Endodermal cell (in vitro differentiated cells): ENCODE measurements at places on chromosomes 1 and 21.

DNA sequence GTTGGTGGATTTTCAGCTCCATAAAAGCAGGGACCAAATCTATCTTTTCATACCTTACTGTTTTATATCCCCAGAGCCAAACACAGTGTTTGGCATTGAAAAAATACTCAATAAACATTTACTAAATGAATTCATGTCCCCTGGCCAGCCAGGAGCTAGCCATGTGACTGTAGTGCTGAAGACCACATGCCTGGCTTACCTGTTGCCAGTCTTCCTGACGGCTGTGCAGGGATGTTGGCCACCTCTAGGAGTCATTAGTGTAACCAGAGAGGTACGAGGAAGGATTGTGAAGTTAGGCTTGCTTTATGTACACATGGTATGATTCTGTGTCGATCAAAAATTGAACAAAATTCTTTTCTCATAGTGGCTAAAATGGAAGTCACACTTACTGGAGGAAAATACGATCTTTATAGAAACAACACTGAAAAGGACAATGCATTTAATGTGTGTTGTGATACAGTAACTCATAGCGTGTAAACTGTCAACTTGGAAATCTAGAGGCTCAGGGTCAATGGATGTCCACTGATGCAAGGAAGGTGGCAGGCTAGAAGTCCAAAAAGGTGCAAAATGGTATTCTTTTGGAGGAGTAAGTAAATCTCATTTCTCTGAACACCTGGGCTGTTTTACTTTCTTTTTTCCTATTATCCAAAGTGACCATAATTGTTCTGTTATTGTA is 60.9 kb downstream of the FGGY start:
- DNase-seq = peak; percentile 70

GRCh38 chr1:66342707-66343106 is 191.2 kb upstream of the SGIP1 start:
- no peak for DNase-seq

DNA sequence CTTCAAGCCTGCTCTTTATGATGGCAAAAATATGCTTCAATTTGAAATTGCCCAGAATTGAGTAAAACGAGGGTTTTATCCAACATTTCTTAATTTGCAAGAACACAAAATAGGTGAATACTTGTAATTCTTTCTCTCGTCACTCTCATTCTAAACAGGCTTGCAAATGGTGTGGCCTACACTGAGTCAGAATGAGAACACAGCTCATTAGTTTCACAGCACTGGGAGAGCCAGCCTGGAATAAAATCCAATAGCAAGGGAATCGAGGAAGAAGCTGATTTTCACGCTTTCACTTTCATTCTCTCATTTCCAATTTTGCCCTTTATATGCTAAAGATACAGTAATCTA is 537.5 kb downstream of the LTN1 start:
- DNase-seq = no peak

DNA sequence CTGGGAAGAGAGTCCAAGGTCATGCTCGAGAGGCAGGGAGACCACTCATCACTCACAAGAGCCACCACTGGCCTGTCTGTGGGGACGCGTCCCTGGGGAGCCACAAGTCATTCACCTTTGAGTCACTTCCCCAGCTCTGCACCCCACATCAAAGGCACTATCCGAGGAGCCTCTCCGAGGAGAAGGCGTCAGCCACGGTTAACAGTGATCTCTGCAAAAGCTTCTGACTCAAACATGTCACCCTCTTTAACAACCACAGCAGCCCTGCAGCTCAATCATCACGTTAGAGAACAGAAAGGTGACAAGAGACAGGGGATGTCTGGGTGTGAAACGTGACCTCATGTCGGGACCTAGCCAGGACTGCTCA is 9.0 kb downstream of the LRRC47 start:
- no peak for DNase-seq

DNA sequence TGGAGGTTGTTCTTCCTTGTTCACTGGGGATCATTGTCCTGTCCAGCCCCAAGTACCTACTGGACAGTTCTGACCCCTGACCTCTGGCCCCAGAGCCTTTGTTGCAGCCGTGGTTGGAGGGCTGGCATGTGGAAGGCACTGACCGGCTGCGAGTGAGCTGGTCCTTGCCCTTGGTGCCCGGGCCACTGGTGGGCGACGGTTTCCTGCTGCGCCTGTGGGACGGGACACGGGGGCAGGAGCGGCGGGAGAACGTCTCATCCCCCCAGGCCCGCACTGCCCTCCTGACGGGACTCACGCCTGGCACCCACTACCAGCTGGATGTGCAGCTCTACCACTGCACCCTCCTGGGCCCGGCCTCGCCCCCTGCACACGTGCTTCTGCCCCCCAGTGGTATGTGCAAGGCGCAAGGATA is 11.4 kb downstream of the TIE1 start:
- DNase-seq = no peak

DNA sequence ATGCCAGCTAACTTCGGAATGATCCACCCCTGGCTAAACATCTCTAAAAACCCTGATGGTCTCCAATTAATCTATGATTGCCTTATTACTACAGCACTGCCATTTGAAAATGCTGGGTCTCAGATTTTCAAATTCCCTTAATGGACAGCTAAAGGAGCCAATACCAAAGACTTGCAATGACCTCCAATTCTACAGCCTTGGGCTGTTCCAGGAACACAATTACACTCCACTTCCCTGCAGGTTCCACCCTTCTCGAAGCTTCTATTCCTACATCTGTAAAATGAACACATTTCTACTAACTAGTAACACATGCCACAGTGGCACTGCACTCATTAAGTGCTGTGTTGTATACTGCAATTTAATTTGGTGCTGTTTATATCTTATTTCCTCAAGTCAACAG is 85.7 kb upstream of the AK4 start:
- no peak for DNase-seq

DNA sequence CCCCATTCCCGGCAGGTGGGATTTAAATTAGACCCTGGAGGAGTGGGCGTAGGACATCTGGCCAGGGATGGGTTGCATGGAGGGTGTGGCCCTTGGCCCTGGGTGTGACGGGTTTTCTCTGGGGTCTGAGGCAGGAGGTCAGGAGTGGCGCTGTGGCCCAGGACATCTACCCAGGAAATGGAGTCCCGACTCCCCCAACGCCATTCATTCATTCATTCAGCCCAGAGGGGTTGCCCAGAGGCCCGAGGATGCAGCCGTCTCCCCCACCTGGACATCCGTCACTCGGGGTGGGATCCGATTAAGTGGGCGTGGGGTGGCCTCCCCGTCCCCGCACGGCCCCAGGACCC is 663 bp downstream of the ATP13A2 start:
- DNase-seq = peak; percentile 63

DNA sequence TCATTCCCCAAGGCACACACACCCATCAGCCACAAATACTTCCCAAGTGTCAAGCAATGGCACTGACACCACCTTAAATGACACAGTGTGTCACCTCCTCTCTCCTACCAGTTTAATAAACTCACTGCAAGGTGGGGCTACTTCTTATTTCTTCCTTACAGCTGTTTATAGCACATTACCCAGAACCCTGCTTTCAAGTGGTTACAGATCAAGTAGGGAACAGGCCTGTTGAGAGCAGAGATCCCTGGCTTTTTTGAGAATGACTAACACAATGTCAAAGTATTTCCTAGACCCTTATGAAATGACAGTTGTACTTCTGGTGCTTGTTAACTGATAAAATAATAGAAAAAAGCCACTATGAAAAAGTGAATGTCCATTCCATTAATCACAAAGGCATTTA is 19.8 kb downstream of the ZBTB17 start:
- no peak for DNase-seq

DNA sequence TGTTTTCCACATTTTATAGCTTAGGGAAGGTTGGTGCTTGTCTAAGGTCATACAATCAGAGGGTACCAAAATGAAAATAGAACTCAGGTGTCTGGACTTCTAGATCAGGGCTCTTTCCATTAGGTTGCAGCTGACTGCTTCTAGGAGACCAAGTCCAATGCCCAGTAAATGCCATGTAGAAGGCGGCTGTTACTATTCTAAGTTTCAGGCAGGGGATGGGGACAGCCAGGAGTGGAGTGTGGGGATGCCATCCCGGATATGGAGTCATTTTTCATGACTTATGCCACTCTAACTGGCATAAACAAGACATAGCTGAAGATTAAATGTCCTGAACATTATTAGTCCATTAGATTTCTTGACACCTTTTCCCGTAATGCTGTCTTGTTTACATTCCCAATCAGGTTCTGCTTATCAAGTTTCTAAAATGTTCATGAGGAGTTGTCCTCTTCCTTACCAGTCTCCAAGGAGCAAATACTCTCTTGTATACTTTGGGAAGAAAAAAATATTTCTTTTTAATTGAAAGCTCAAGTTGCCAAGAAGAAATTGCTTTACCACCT is 31.5 kb downstream of the XCL1 start:
- no peak for DNase-seq

GRCh38 chr1:30728832-30729638 is 5.7 kb upstream of the MATN1 start:
- no peak for DNase-seq

DNA sequence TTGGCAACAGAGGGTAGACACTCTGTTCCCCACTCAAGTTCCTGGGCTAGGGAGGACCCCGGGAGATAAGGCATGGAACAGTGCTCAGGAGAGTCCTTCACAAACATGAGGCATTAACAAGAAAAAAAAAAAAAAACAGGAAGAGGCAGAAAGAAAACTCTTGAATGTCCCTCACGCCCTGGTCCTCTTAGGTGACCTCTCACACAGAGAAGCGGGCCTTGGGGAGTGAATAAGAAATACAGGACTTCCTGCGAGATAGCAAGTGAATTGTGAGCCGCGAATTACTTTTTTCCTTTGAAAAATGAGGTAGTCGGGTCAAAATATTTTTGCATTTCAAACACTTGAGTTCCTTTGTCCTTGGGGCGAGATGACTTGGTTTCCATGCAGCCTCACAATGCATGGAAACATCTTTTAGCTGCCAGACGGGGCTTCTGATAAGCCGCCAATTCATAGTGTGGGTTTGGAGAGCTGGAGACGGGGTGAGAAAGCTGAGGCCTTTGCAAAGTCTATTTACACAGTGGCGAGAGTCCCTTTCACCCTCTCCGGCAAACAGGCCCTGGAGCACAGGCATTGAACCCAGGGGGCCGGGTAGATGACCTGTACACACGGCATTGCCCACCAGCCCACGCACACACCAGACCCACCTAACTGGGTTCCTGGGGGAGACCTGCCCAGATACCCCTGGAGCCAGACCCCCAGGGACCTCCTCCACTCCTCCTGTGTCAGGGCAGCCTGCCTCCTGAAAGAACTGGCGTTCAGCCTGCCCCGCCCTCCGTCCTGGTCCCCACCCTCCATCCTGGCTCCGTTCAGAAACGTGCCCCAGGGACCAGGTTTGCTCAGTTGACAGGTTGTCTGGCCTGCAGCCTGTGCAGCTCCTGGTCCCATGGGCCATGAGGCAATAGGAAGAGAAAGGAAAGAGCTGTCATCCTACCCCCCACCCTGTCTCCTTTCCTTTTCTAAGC is 192.3 kb downstream of the PRDM16 start:
- DNase-seq = no peak

- no peak for DNase-seq
Measured at GRCh38 chr1:54199151-54199764, 572 bp downstream of the CYB5RL start.

DNA sequence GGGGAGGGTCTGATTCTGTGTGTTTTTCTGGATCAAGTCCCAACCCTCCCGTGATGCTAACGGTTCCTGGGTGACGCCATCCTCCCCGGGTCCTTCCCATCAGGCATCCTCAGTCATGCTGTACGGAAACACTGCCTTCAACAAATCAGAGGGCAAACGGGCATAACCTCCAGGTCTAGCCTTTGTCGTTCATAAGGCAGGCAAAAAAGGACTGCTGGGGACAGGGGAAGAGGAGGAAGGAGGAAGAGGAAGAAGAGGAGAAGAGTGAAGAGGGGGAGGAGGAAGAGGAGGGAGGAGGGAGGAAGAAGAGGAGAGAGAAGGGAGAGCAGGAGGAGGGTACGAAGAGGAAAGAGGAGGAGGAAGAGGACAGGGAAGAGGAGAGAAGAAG is 84.4 kb downstream of the ITPKB start:
- DNase-seq = no peak

GRCh38 chr1:213887842-213888241 is 99.9 kb upstream of the PROX1 start:
- no peak for DNase-seq

- no peak for DNase-seq
Measured at GRCh38 chr21:29053656-29054055, 19.8 kb downstream of the CCT8 start.

- no peak for DNase-seq
Measured at GRCh38 chr1:83818916-83819315, 180.0 kb downstream of the TTLL7 start.

DNA sequence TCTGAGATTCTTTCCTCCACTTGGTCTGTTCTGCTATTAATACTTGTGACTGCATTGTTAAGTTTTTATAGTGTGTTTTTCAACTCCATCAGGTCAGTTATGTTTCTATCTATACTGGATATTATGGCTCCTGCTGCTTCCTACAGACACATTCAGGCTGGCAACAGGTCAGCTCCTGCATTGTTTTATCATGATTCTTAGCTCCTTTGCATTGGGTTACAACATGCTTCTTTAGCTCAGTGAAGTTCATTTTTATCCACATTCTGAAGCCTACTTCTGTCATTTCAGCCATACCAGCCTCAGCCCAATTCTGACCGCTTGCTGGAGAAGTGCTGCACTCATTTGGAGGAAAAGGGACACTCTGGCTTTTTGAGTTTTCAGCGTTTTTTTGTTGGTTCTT is 37.3 kb upstream of the F3 start:
- no peak for DNase-seq

DNA sequence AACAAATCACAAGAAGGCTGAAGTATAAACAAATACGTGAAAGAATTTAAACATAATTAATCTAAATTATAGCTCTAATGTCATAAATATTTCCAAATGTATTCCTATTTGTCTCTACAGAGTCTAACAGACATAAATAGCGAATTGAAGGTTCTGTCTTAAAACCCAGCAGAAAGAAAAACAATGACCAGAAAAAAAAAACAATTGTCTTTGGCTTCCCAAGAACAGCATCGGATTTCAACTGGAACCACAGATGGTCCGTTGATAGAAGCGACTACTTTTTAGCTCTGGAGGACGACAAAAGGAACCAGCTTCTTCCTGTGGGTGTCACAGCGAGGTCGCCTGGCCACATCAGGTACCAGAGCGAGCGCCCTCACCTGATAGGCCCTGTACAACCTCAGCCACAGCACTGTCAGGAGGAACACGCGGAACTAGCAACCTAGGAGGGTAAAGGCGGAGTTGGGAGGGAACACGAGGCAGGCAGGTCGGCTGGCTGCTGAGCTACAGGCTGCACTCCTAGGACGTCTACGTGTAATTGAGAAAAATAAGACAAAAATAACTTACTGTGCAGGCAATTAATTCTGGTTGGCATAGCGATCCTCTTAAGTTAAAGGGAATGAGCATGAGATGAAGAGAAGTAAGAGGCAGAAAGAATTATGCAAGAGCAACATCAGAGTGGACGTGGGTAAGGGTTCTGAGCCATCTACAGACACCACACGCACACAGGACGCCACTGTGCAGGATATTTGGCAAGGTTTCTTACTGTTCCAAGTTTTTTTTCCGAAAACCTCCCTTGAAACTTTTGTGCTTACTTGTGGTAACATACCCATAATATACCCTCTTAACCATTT is 16.7 kb upstream of the PRDM15 start:
- peak; percentile 75 for DNase-seq
